ENCODE measurements at places on chromosomes 4 and X.

DNA sequence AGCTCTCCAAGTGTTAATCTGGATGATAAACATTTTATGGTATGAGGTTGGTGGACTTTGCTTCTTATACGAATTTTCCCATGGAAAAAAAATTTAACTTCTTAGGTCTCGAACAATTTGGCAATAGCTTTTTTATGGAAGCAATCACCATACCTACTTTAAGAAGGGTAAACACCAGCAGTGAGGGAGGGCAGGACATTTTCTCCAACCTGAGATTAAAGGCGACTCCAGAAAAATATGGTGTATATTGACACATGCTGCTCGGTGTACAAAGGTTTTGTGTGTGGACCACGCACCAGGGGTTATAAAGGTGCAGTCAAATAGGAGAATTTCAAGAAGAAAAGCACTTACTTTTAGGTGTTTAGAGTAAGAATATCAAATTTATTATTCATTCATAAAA is 34.2 kb upstream of the SULT1E1 start:
- no peak for DNase-seq

- DNase-seq: no peak
Observed at GRCh38 chr4:153483432-153484418, 17.6 kb downstream of the TMEM131L start.

GRCh38 chrX:11577603-11578002 is 88.1 kb downstream of the ARHGAP6 start:
- no peak for DNase-seq

- DNase-seq: no peak
Observed at GRCh38 chr4:75880278-75880677, 22.0 kb downstream of the PPEF2 start.

DNA sequence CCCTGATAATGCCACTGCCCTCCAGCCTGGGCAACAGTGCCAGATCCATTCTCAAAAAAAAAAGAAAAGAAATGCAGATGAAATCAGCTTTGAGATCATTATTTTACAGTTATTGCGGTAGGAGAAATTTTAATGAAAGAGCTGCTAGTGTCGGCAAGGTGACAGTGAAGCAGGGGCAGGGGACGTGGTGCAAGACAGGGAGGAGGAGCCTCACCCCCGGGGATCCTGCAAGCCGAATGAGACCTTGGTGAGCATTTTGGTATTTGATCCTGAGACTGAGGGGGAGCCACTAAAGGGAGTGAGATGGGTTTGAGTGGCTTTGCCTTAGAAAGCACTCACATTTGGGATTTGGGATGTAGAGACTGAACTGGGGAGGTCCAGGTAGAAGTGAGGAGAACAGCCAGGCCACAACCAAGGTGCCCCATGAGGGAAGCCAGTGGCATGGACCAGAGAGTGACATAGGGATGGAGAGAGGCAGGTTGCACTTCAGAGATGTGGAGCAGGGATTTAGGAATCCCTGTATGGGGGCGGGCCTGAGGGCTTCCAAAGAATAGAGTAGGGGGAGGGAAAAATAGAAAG is 23.6 kb downstream of the RBM10 start:
- no peak for DNase-seq

GRCh38 chrX:7925867-7926472 is 1.2 kb downstream of the PNPLA4 start:
- DNase-seq: peak; percentile 63

GRCh38 chr4:109916027-109916409 is 3.3 kb downstream of the EGF start:
- no peak for DNase-seq

DNA sequence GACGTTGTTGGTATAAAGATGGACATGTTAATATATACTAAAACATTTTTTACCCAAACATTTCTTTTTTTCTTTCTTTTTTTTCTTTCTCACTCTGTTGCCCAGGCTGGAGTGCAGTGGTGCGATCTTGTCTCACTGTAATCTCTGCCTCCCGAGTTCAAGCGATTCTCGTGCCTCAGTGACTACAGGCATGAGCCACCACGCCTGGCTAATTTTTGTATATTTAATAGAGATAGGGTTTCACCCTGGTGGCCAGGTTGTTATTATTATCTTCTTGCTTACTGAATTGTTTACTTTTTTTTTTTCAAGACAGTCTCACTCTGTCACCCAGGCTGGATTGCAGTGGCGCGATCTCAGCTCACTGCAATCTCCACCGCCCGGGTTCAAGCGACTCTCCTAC is 68.8 kb downstream of the HOPX start:
- DNase-seq: no peak

DNA sequence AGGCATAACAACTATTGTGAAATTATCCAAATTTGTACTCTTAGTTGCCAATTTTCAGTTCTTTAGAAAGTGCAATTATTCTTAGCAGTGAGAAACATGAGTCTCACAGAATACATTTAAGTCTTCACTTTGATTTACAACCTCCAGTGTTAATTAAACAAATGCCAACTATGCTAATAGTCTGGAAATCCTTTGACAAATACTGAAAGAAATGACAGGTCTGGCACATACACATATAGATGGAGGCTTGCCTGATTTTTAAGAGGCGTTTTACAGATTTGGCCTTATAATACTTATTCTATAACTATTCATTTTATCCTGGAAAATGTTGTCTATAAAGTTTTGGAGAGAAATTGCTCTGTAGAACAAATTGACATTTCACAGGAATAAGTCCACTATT is 320.1 kb downstream of the TRIML1 start:
- DNase-seq: no peak

DNA sequence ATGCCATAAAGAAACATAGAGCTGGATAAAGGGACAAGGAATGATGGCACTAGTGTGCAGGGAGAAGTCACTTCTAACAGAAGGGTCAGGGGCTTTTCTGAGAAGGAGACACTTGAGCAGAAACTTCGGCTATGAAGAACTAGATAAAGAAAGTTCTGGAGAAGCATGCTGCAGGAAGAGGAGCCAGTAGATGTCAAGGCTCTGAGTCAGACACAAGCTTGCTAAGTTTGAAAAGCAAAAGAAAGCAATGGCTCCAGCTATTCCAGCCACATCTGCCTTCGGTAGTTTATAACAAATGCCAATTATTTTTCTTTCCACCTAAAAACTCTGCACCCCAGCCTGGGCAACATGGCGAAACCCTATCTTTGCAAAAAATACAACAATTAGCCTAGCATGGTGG is 7.5 kb downstream of the NUDT6 start:
- no peak for DNase-seq

DNA sequence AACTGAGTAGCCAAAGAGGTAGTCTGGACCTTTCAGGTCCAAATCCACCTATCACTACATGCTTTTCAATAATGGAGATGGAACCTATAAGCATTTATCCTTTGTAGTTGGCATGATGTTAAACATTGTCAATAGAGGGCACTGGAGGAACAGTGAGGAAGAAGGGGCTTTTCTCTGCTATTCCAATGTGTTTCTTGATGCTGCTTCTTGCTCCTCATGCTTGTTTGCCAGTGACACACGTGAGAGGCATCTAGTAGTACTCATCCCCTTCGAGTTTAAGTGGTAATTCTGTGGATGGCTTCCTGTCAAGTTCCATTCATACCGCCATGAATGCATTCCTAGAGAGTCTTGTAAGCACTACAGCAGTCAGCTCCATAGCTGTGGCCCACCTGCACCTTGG is 84.0 kb downstream of the NAA11 start:
- DNase-seq: no peak

- no peak for DNase-seq
Observed at GRCh38 chr4:123522646-123523045, 126.1 kb downstream of the SPRY1 start.

DNA sequence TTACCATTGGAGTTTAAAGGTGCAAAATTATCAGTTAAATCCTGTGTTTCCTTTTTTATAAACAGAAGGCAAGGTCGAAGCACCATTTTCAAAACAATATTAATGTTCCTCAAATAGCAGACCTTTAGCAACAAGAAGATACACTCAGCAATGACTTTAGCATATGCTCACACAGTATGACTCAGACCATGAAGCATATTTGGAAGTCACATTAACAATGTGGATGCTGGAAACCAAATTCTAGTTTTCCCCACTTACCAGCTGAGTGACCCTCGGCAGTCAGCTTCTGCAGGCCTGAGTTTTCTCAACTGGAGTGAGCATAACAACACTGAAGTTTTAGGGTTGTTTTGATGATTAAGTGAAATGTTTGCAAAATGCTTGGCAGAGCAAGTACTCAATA is 130.5 kb downstream of the ANK2 start:
- no peak for DNase-seq

- no peak for DNase-seq
Observed at GRCh38 chr4:39530682-39531081, 3.4 kb upstream of the UGDH start.

GRCh38 chr4:154029171-154029570 is 240.3 kb upstream of the SFRP2 start:
- no peak for DNase-seq

DNA sequence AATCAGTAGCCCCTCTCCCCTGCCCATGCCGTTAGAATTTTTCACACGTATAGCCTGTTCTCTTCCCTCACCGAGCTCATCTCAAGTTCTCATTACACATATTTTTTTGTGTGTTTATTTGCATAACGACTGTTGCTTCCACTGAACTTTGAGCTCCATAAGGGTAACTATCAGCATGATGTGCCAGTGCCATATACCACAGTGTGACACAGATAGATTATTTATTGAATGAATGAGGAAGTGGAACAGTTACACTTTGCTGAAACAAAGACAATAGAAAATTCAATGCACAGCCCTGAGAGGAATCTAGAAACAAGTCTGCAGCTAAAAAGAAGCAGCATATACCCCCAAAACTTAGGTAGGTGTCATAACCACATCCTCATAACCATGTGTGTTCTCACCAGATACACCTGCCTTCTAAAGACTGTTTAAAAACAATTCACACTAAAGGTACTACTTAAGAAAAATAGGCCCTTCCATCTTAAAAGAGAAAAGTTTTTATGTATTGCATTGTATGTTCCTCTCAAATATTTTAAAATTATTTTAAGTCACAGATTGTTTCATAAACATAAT is 389.9 kb downstream of the PACRGL start:
- DNase-seq: no peak

- no peak for DNase-seq
Observed at GRCh38 chrX:154991039-154991438, 31.5 kb downstream of the F8 start.

GRCh38 chrX:155951237-155951789 is 46.2 kb upstream of the IL9R start:
- no peak for DNase-seq

DNA sequence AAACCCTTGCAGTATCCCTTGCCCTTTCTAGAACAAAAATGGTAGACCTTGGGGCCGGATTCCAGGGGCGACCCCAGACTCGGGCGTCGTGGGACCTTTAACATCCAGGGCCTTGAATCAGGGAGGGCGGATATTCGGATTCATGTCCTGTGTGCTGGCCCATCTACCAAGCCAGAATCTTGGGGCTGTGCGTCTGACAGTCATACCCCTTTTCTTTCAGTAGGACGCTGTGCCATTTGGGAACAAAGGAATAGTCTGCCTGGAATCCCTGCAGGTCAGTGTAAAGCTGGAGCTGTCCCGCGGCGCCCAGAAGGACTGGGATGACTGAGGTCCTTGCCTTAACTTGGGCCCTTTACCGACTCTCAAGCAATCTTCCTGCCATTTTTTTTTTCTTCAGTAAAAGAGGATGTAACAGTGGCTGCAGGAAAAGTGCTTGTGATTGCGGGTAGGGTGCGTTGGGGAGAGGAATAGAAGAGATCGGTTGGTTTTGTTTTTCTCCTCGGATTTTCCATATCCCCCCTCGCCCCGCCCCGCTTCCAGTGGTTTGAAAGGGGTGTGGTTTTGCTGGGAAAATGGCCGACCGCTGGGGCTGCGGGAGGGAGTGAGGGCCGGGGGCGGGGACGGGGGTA is 518 bp downstream of the ARMCX1 start:
- peak; percentile 85 for DNase-seq

GRCh38 chr4:98605216-98605615 is 53.2 kb downstream of the TSPAN5 start:
- no peak for DNase-seq

- DNase-seq: no peak
Observed at GRCh38 chrX:124098089-124098488, 136.6 kb downstream of the STAG2 start.

DNA sequence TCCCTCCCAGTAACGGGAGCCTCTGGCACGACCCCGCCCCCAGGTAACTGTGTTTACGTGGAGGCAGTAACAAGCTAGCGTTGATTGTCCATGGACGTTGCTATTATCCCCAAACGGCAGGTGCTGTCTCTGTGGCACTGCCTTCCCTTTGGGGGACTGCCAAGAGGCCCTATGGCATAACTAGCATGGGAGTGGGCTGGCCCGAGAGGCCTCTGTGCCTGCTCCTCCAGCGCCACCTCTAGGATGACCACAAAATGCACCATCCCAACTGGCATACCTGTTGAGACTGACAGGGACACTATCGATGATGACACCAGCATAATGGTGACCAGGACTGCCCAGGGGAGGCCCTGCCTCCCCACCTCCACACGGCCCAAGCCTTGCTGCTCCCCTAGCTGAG is 1.5 kb downstream of the SRPK3 start:
- peak; percentile 61 for DNase-seq

GRCh38 chrX:8738588-8739189 is 6.8 kb upstream of the ANOS1 start:
- DNase-seq: peak; percentile 55

- DNase-seq: no peak
Observed at GRCh38 chr4:1240721-1241465, 8.0 kb downstream of the CTBP1 start.

DNA sequence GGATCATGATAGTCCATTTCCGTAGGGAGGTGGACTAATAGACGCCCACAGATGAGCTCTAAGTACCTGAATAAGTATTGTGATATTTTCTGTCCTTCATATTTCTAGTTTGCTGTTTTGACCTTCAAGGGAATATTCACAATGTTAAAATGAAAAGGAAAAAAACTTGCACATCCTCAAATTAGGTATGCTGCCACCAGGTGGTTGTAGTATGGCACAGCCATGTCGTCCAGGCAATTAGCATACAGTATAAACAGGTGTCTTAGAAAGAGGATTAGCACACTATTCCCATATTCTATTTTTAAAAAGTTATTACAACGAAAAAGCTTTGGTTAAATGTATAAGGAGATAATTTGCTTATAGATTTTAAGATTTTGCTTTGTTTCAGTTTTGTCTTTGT is 802.0 kb downstream of the RPA4 start:
- no peak for DNase-seq

DNA sequence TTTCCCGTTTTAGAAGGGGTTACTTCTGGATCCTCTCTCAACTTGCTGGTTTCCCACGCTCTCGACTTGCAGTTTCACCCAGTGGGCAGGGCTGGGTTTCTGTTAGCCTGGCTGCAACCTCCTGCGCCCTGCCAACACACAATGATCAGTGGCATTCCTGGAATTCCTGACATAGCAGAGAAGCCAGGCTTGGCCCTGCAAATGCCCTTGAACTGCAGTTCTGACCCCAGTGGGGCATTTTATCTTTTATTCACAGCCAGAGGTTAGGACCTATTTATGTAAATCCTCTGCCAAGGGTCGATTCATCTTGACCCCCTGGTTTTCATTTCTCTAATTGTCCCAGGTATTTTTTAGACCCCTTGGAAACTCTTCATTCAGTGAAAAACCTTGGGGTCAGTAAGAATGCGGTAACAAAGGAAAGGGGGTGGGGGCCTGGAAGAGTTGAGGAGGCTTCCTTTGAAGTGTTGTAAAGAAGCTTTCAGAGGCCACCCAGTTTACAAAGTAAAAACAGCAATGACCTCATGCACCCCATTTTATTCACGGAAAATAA is 217.6 kb downstream of the ZNF674 start:
- DNase-seq: no peak

- DNase-seq: no peak
Observed at GRCh38 chr4:124278477-124278876, 434.1 kb downstream of the ANKRD50 start.
